ENCODE measurements at places on chromosomes 16 and 17. TPM values are rescaled to one million over a fixed set of nuclear protein-coding genes. Genes with fewer than 3 reads are reported as not detected.

GRCh38 chr17:49848019-49848473 is at the start of gene TAC4:
Gene TAC4 (minus strand): TSS chr17:49848069. CDS start chr17:49848017, 52 bp downstream.
- no peak for DNase-seq

DNA sequence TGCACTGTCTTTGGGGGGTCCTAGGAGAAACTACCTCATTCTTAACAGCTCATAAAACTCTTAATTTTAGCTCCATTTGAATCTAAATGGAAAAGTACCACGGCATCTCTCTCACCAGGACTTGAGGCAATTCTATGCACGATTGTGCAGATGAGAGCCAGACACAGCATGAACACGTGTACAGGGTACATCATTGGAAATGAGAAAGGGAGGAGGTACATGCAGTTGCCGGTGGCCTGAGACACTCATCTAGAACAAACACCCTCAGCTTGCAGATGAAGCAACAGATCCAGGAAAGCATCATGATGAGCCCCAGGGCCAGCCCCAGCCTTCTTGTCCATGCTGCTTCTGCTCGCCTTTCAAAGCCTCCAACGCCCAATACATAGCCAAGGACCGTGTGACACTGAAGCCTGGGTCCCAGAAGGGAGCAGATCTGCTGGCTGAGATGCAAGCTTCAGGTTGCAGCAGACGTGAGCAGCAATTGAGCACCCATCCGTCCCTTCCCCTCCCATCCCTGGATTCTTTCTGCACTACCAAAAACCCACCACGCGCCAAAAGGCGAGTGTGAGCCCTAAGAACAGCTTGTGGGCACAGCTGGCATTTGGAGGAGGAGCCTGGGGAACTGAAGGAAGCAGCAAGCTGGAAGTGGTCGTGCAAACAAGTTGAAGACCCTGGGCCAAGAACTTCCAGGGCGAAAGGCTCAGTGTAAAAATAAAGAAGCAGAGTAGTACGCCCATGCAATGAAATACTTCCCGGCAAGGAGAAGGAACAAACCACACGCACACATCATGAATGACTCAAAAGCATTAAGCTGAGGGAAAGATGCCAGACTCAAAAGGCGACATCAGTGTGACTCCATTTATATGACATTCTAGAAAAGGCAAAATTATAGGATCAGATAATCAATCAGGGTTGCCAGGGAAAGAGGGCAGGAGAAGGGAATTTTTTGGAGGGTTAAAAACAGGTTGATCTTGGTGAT is 7.3 kb upstream of the RCVRN start:
- no peak for DNase-seq

- peak; percentile 93 for DNase-seq
Measured at GRCh38 chr16:17404941-17405689, 65.6 kb downstream of the XYLT1 start.

DNA sequence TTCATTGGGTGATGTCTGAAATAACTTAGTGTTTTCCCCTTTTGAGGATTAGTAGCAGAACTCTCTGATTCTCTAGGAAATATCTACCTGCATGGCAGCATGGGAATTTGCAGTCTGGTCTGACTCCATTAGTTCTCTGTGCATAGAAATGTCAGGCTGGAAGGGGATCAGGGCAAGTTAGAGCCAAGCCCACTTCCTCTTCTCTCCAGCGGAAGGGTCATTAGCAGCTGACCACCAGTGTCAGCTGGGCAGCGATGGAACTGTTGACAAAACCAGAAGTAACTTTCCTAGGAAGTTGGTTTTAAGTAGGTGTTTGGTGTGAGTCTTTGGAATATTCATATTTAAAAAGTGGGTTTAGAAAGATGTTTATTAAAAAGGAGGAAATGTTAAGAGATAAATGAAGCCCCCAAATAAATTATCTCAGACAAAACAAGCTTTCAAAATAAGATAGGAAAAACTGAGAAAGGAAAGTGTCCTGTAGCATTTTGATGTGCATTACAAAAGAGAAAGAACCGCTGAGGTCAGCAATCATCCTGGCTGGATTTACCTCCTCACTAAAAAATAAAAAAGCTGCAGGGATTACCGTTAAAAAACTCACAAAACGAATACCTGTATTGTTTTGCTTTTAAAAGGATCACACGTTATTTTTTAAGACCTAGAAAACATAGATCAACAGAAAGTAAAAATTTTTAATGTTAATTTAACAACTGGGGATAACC is 32.4 kb upstream of the MMD start:
- DNase-seq = no peak

CX3CL1 gene
- total RNA-seq = 9.5 TPM

CLEC18B gene
- not detected for total RNA-seq

TIMP2 gene
- total RNA-seq = 183 TPM
